ENCODE measurements at places on chromosomes 7 and 10.

DNA sequence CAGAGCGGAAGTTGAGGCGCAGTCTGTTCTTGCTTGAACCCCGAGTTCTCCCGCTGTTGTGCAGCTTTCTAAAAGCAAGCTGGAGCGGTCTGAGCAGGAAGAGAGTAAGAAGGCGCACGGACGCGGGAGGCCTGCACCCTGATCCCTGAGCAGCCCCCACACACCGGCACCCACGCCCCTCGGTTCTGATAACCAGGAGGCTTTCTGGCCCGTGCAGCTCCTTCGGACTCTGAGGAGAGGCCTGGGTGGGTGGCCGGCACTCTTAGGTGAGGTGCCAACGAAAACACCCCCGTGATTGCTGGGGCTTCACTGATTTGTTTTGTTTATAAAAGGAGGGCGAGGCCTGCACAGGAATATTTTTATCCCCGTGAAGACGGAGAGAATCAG lies 28.9 kb downstream of the AMZ1 start:
- no peak for DNase-seq

- DNase-seq: no peak
Measured at GRCh38 chr10:55212051-55212450, 411.0 kb upstream of the PCDH15 start.

DNA sequence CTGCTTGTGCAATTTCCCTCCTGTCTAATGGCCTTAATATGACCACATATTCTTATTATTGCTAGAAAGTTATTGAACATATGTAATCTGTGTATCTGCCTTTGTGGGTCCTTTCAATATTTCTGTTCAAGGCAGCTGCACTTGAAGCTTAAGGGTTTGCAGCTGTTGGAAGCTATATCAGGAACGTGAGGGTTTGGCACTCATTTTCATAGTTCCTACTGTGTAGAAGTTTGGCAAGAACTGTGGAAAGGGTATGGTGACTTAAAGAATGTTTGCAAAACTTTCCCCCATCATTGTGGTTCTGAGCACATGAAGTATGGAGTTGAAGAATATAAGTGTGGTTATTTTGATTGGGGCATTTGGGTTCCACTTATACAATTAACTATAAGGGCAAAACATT lies 144.7 kb upstream of the SEMA3A start:
- no peak for DNase-seq

GRCh38 chr7:70505886-70506285 lies 626.1 kb upstream of the GALNT17 start:
- DNase-seq: no peak

DNA sequence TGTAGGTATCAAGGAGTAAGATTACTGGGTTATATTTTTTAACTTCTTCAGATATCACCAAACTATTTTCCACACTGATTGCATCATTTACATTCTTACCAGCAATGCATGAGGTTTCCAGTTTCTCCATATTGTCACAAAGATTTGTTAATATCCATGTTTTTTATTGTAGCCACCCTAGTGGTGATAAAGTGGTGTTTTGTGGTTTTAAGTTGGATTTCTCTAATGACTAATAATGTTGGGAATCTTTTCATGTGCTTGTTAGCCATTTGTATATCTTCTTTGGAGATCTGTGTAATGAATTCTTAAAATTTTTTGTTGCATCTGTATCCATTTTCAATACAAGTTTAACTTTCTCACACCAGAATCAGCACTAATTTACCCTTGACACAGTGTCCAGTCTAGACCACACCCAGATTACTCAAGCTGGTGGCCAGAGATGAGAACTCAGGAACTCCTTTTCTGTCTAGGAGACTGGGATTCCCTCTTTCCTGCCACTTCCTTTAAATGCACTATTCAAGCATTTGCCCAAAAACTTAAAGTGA lies 67.0 kb upstream of the PLXDC2 start:
- no peak for DNase-seq

DNA sequence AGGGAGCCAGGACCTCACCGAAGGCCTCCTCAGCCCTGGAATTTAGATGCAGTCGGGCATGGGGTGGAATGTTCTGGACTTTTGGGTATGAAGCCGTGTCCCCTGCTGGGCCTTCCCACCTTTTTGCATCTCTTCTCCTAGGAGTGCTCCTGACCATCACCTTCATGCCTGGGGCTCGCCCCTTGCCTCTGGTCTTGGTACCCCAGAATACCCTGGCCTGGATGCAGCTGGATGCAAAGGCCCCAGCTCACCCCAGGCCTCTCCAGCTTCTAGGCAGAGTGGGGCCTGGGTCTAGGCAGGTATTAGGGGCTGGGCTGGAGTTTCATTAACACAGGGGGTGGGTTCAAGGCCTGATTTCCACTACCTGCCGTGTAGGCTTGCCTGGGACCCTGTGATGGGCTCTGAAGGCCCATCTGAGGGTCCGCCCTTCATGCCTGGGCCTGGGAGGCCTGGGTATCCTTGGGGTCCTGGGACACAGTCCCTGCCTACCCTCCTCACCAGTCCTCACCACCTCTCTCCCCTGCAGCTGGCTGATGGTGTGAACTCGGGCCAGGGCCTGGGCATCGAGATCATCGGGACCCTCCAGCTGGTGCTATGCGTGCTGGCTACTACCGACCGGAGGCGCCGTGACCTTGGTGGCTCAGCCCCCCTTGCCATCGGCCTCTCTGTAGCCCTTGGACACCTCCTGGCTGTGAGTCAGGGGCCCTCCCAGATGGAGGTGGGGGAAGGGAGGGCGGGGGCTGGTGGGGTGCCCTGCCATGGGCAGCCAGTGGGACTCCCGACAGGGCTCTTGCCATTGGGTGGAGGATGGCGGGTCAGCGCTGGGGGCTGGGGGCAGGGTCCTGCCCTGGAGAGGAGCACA lies 10.1 kb downstream of the AQP1 start:
- peak; percentile 89 for DNase-seq

- no peak for DNase-seq
Measured at GRCh38 chr10:43939939-43940820, 291.5 kb upstream of the ZNF32 start.

- DNase-seq: no peak
Measured at GRCh38 chr10:21519941-21520436, 5.5 kb downstream of the SKIDA1 start.

GRCh38 chr10:132062116-132062515 lies 3.6 kb upstream of the JAKMIP3 start:
- DNase-seq: peak; percentile 73

- no peak for DNase-seq
Measured at GRCh38 chr7:115088893-115089292, 167.0 kb downstream of the MDFIC start.

- no peak for DNase-seq
Measured at GRCh38 chr7:113480537-113480936, 362.2 kb upstream of the SMIM30 start.

DNA sequence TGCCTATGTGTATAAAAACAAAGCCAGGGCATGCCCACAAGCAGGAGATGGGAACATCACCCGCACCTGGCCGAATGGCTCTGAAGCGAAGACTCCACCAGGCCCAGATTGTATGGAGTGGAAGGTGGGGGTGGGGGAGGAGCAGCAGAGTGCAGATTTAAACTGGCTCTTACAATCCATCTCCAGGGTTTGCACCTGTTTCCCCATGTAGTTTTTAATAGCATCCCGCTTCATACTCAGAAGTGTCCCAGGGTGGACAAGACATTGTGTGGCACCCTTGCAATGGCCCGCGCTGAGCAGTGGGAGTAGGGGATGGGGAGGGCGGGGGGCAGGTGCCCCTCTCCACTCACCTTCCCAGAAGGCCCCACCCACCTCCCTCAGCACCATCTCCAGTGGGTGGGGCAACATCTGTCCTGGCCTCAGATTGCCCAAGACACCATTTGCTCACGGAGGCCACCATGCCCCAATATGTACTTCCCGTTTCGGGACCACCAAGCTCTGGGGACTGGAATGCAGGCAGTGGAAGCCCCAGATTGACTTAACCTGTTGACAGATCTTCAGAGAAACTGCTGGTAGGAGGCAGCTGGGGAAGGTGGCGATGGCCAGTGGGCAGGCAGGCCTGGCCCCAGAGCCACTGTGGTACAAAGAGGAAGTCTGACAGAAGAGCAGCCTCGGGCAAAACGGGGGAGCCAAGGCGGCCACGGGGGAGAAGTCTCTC lies 23.0 kb downstream of the VSIR start:
- DNase-seq: no peak

DNA sequence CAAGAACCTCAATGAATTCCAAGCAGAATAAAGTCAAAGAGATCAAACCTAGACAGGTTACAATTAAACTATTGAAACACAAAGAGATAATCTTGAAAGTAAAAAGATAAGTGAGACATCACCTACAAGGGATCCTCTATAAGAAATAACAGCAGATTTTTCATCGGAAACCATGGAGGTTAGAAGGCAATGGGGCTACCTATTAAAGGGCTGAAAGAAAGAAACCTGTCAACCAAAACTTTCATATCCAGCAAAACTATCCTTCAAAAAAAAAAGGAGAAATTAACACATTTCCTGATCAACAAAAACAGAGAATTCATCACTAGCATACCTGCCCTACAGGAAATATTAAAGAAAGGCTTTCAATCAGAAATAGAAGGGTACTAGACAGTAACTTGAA lies 244.9 kb downstream of the ARHGAP12 start:
- no peak for DNase-seq

DNA sequence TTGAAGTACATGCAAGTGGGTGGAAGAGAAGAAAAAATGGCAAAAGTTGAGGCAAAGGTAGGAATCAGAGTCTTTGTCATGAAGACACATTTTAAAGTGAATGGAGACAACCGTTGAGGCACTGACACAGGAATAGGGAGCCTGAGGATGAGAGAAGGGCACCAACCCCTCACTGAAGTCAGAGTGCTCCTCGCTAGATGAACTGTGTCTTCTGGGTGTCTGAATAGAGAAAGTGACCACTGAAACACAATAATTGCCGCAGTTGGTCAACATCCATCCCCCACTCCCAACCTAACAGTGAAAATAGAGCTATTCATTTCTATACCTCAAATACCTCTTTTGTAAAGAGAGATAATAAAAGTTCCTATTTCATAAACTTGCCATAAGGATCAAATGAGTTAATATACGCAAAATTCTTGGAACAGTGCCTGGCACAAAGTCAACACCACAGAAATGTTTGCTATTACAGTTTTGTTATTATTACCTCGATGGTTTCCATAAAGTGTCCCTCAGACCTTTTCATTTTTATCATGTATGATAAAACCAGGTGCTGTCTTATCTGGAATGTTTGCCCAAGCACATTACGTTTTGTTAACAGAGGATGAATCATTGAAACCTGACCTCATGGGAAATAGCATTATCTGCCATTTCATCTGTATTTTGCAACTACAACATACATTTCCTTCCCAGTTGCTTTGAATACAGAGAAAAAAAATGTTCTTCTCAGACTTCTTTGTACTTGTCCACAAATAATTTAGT lies 61.8 kb upstream of the SP4 start:
- DNase-seq: no peak

DNA sequence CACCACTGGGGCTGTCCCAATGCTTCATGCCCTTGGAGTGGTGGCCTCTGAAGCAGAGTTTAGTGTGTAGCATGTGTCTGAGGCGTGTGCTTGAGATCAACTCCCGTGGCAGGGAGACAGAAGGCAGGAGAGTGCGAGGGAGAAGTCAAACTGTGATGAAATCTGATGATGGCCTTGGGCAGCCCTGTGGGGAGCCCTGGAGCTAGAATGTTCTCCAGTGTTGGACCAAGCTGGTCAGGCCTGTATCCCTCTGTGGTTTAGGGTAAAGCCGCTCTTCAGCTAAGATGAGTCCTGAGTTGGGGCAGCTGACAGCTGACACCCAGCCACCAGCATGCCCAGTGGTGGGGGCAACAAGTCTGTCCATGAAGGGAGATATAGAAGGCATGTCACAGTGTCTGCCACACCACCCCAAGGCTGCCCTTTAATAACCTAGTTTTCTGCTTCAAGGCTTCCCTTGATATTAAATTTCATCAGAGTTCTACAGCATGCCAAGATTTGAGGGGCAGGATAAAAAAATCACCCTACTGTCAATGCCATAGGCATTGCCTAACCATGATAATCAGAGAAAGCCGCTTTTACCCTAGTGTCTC lies 170.5 kb upstream of the SVIL start:
- no peak for DNase-seq

DNA sequence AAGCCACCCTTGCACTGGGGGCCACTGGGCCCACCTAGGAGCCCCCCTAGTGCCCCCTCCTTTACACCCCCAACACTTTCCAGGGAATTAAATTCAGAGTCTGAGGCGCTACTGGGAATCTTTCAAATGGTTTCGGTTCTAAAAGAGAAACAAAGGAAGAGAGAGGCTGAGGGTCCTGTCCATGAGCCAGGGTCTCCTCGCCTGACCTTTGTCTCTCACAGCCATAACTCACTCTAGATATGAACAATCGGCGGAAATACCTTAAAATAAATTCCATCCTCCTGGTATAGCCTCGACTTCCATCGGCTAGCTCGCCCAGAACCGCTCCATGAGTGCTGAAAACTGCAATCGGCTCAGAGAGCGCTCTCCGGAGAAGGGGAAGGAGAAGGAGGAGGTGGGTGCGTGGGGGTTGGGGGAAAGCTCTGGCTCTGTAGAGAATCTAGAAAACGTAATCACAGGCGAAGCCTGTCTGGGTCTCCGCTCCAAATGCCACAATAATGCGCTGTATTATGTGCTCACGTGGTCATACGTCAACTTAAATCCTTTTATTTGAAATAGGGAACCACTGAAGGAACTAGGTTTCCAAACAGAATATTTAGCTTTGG lies 12.6 kb downstream of the HOXA4 start:
- no peak for DNase-seq

- no peak for DNase-seq
Measured at GRCh38 chr7:130479716-130480400, 12.0 kb upstream of the MEST start.

DNA sequence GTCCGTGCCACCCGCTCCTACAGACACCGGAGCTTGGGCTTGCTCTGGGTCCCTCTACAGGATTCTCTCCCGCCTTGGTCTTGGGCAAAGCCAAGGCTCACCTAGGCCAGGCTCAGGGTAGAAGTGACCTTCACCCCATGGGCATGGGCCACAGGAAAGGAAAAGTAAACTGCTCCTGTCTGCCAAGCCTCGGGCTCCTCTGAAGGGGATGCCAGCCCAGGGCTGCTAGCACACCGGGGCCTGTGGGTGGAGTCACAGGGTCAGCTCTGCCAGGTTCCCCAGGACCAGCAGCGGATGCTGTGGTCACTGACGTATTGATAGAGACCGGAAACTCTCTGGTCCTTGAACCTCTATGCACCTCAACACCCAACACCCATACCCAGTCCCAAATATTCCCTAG lies 222.7 kb upstream of the MGMT start:
- no peak for DNase-seq

- DNase-seq: no peak
Measured at GRCh38 chr7:57367171-57367570, 82.8 kb upstream of the ZNF716 start.

- no peak for DNase-seq
Measured at GRCh38 chr7:170551-171363, 21.6 kb upstream of the FAM20C start.

Measured in mesenteric fat pad (tissue), 1 donor.